CD8-positive, alpha-beta memory T cell (primary cell): ENCODE measurements at places on chromosomes 2 and 18. TPM values are rescaled to one million over a fixed set of nuclear protein-coding genes. Genes with fewer than 3 reads are reported as not detected.

DNA sequence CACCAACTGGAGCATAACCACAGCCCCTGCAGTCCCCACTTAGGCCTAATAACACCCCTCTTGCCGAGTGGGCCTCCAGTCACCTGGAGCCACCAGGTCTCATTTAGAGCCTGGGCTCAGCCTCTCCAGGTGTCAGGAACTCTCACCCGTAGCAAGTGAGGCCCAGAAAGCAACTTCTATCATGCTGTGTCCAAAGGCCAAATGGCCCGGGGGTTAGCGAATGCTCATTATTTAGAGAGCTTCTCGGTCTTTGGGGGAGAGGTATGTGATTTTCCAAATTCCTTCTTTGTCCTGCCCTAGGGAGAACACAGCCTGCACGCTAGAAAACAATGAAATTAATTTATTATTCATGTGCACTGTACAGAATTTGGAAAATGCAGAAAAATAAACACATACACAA lies 109.9 kb upstream of the PTPRM start:
- DNase-seq, result no peak

The CYTIP gene
- 202 TPM for total RNA-seq

- no peak for DNase-seq
These were observed 16.2 kb upstream of the MALT1 start for GRCh38 chr18:58654896-58655614.

The PER2 gene
- total RNA-seq, result 12.9 TPM

DNA sequence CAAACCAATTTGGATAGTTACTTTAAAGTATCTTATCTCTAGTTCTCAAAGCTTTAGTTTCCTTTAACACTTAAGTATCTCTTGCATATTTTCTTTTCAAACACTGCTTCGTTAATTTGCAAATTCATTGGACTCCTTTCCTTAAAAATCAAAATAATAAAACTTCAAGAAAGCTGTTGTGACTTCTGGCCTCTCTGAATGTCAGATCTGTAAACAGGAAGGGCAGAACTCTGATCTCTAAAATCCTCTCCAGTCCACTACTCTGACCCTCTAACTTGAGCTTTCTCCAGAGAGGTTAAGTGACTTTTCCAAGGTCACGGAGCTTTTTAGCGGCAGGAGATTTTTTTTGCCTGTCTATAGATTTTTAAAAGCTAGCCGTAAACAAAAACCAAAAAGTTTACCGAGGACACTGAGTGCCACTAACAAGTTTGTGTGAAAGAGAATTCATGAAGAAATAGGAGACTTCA lies 155.5 kb downstream of the TGIF1 start:
- DNase-seq, result no peak

DNA sequence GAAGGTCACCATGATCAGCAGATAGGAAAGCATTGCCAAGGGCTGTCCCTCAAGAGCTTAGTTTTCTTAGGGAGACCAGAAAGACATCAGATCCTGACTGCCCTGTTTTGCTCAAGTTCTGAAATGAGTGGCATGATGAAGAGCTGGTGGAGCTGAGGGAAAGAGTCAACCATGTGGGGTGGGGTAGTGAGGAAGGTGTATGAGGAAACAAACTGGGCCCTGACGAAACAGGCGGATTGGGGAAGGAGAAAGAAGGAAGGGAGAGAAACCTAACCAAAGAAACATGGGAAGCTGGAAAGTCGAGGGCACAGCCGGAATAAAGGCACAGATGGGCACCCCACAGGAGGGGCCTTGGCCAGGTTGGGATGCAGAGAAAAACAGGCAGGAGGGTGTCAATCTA lies 8.0 kb downstream of the TGOLN2 start:
- DNase-seq, result no peak

GRCh38 chr2:216210701-216211540 lies 101.8 kb downstream of the XRCC5 start:
- DNase-seq, result no peak
